ENCODE measurements at places on chromosomes 7 and 10.

- DNase-seq = peak; percentile 51
These were observed 965 bp downstream of the ZCCHC24 start for GRCh38 chr10:79444199-79445119.

DNA sequence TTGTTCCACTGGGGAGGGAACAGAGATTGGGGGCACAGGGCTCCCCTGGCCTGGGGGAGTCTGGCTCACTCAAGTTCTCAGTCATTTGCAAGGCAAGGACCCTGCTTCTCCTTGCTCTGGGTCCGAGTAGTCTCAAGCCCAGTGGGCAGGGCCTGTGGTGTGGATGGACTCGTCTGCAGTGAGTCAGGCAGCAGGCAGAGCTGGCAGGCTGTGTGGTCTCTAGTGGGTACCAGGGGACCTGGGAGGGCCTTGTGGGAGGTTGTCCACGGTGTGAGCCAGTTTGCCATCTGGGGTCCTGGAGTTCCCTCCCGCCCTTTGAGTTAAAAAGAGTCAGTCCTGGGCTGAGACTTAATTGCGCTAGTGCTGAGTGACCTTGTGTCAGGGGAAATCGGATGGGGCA is 8.8 kb upstream of the SH2D4B start:
- no peak for DNase-seq

DNA sequence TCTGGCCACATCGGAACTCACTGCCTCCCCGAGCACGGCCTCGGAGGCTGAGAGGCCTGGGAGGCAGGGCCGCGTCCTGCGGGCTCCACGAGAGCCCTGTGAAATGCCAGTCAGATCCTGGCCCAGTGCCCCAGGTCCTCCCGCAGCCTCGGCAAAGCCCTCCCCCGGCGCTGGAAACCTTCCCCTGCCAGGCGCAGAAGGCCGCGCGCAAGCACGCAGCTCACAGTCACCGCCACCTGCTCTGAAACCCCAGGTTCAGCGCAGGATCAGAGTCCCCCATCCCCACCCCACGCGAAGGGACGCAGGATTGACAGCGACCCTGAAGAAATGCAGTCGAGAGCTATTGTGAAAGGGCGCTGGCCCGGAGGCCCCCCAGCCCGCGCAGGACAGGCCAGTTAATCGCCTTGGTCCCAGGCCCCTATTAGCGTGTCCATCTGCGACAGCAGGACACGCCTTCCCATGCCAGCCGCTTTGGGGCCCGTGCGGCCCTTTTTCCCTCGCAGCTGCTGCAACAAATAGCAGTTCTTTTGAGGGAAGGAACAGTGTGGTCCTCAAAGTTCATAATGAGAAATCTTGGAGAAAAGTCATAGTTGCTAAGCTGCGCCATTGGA is 13.5 kb upstream of the EGFR start:
- no peak for DNase-seq

- no peak for DNase-seq
These were observed 68.4 kb downstream of the ELFN1 start for GRCh38 chr7:1738511-1738910.

DNA sequence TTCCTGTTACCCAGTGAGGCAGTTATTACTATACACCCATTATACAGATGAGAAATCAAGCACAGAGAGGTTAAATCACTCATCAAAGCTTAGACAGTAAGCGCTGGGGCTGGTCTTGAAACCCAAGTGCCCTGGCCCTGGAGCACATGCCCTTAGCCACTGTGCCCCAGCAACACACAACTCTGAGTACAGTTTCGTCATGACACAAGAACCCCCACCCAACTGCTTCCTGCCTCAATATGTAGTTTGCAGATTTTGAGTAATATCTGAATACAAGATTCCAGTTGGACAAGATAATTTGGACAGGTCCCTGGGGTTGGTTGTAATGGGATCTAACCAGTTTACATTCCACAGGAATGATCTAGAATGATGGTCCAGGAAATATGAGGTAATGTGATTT is 62.8 kb downstream of the SH3PXD2A start:
- no peak for DNase-seq

- DNase-seq = no peak
These were observed 69.9 kb upstream of the ADARB2 start for GRCh38 chr10:1807196-1807595.

DNA sequence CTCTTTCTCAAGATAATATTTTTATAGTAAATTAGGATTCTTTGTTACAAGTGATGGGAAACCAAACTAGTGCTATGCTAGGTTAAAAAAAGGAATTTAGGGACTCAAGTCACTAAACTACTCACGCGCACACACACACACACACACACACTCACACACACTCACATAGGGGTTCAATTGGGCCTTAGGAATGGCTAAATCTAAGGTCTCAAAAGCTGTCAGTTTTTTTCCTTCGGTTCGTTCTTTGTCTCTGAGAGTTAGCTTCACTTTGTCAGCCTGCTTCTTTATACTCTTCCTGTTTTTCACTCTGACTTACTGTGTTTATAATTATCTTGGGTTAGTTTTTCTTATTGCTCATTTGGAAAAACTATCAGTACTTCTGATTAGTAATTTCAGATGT is 138.9 kb downstream of the ADK start:
- DNase-seq = no peak

All from KG1 (cell line).